ENCODE measurements at places on chromosomes 11 and 22.

DNA sequence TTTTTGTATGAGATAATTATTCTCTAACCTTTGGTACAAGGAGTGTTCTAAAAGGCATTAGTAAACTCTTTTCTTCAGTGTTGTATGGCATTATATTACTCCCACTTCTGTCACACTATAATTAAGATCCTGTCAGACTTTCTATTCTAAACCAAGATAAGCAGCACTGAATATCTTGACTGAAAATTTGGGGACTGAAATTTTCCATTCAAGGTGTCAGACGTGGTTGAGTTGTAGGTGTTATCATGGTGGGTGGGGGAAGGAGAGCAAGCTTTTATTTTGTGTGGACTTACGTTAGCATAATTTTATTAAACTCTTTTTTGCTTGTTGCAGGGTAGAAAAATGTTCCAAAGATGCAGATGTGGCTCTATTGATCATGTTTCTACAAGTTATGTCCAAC, 22.9 kb downstream of the MUC15 start:
- no peak for DNase-seq

DNA sequence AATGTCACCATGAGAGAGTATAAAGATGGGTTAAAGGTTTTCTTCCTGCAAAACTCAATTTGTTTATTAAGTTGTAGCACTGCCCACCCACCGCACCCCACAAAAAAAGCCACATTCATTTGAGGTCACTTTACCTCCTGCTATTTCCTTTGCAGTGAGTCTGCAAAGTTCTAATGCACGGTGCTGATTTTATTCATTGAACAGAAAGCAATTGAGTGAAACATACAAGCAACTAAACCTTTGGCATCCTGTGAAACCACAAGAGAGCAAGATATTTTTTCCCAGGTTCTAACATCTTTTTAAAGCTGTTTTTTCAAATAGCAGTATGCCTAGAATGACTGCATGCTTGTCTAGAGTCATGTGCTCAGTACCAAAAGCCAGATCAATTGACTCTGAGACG, 39.0 kb downstream of the RRAS2 start:
- no peak for DNase-seq

GRCh38 chr11:19107125-19107524, 9.8 kb upstream of the ZDHHC13 start:
- no peak for DNase-seq

- no peak for DNase-seq
Measured at GRCh38 chr11:34619062-34619516, 1.8 kb upstream of the EHF start.

DNA sequence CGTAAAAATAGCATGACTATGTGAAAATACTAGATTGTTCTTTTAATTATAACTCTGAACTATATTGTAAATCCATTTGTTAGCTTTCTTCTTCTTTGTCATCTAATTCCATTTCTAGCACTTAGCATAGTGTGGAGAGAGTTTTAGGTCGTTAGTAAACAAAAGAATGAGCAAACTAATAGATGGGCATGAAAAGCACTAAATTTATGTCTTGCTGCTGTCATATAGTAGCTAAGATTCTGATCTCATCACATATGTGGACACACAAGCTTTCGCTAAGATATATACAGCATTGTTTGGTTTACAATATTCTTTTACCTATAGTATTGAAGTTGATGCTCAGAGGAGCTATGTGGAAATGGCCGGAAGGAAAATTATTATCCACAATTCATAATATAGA, 370.5 kb downstream of the CNTN5 start:
- DNase-seq: no peak

- no peak for DNase-seq
Measured at GRCh38 chr11:94066901-94067429, 45.8 kb downstream of the HEPHL1 start.

DNA sequence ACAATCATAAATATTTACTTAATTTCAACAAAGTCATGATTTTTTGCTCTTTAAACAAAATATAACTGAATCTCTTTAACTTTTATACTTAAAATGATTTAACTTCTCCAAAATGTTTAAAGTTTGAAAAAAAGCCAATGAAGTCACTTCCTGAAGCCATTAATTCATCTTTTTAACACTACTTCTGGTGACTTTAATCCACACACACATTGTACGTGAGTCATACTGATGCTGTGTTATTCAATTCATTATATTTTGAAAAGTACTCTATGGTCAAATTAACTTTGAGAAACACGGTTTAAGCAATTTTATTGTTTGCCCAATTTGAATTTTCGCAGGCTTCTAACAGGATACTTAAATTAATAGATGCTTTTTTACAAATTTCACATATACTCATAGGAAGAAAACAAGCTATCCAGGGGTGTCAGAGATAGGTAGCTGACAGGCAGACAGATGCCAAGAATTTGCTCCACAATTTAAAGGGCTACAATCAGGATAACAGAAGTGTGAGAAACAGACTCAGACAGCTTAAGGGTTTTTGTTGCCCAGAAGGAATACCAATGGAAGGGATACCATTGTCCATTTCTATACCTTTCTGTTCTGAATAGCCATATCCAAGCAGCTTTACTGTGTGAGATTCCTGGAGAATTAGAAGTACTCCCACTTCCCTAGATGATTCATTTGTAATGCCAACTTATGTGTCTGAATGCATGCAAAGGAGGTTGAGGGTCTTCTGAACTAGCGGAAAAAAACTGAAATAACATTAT, 118.4 kb downstream of the RBFOX2 start:
- DNase-seq: no peak

DNA sequence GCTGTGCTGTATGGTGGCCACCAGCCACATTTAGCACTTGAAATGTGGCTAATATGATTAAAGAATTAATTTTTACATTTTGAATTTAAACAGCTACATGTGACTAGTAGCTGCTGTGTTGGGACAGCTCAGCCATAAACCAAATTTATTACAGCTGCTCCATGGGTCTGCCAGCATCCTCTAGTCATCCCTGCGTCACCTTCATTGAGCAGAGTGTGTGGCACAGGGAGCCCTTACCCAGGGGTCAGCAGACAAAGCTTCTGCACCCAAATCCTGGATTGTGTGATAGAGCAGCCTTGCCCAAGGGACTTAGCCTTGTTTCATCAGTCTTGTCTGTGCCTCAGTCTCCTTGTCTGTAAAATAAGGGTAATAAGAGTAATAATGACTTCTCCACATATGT, 19.4 kb upstream of the ACCSL start:
- no peak for DNase-seq

DNA sequence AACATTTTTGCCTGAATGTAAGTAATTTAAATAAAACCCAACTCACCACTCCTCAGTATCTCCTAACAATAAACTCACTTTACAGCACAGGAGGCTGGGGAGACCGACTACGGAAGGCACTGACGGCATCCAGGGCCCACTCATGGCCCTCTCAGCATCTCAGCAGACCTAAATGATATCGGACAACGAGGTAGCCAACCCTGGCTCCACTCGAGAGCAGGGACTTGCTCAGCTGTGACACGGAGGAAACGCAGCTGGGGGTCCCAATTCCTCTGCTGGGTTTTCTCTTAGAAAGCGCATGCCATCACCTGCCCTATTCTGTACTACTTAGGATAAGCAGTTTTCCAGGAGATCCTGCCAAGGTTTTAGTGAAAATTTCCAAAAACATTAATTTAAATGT, 109.1 kb upstream of the BID start:
- DNase-seq: no peak

DNA sequence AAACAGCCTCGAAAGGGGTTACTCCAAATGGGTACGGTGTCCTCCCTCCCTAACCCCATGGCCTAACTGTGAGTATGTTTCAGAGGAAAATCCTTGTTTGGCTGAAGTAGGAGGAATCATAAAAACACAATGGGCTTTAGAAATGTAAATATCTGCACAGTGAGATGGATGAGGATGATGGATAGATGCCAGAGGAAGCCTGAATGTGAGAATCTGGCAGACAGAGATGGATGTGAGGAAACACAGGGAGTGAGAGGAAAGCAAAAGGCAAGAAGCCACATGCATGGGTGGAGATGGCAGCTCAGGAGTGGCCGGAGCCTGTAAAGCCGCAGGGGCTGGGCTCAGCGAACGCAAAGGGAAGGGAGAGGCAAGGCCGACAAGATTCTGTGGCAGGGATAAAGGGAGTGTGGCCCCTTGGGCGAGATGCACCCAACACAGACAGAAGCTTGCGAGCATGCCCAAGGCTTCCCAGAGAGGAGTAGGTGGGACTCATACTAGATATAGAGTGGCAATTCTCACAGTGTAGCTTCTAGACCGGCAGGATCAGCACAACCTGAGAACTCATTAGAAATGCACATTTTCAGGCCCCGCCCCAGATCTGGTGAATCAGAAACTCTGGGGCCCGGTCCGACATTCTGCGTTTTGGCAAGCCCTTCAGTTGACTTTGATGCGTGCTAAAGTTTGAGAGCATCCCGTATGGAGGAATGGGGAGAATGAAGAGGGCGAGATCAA, 237.3 kb upstream of the CADM1 start:
- peak; percentile 57 for DNase-seq

DNA sequence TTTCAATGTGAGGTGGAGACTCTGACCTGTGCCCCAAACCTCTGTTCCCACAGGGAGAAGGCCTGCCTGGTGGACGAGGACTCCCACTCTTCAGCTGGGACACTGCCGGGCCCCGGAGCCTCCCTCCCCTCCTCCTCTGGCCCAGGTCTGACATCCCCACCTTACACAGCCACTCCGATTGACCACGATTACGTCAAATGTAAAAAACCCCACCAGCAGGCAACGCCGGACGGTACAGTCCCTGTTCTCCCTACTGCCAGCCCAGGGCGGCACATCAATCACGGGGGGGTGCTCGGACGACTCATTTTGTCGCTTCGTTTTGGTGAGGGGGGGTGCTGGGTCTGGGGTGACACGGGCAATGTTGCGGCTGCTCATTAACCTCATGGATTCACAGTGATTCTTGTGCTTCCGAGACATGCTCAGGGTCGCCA, 83.3 kb upstream of the SUSD2 start:
- DNase-seq: no peak

DNA sequence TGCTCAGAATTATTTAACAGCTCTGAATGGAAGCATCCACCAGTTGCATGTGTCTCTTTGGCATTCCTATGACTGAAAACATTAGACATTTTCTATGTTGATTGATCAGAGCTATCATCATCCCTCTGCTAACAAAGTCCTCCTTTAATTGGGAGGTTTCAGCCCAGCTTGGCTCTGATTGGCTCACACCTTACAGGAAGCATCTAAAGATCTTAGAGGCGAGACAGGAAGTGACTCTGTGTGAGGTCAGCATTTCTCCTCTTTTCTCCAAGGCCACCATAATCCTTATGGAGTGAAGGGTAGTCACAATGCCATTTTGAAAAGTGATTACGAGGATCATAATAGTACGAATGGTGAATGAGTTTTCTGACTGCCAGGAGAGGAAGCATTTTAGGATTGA, 260.8 kb downstream of the MIAT start:
- no peak for DNase-seq

DNA sequence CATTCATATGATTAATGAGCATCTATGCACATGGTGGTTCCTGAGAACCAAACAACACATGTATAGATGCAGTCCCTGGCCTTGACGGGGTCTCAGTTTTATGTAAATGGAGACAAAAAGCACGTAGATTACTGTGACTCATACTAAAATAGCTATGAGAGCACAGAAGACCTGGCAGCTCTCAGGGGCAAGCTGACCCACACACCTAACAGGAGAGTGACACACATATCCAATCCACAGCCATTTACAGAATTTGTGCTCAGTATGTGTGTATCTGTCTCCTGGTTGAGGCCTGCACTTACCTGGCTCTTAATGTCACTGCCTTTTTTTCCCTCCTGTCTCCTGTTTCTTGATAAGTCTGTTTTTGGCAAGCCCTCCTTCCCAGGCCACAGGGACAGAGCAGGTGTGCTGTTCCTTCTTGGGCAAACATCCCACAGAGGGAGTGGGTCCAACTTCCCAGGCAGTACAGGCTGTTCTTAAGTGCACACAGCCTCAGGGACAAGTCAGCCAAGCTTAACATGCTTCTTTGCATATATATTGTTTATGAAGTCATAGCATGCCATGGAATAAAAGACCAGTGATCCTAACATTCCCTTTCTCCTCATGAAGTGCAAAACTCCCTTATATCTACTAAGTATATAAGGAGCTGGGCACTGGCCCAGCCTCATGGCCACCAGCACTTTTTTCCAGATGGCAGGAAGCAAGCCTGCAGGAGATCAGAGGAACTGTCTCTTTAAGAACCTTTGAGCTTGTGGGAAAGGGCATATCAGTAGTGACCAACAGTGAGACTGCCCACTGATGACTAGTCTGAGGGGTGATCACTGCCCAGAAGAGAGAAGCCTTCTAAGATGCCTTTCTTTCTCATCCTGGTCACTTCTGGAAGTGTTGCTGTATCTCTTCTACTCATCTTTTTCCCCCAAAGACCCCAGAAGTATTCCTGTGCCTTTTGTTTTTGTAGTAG, 124.7 kb upstream of the CCDC90B start:
- no peak for DNase-seq

GRCh38 chr22:29732883-29733282, 13.1 kb downstream of the CABP7 start:
- DNase-seq: no peak

- DNase-seq: no peak
Measured at GRCh38 chr22:24214467-24215285, 30.2 kb downstream of the GGT5 start.

GRCh38 chr22:27880778-27881394, 38.2 kb downstream of the PITPNB start:
- DNase-seq: peak; percentile 50

DNA sequence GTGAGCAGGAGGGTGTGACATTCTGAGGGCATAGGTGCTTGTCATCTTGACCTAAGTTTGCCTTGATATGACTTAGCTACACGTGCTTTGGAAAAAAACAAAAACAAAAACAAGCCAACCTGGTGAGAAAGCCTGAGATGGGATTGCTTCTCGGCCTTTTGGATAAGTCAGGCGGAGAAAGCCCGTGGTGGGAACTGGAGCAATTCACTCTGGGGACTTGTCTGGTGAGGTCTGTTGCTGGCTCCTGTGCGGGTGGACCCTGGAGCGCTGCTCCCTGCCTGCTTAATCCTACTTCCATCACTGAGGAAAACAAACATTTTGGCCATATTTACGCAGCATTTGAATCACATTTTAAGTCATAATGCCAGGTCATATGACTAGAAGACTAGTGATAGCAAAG, 100.3 kb downstream of the SNX19 start:
- no peak for DNase-seq

DNA sequence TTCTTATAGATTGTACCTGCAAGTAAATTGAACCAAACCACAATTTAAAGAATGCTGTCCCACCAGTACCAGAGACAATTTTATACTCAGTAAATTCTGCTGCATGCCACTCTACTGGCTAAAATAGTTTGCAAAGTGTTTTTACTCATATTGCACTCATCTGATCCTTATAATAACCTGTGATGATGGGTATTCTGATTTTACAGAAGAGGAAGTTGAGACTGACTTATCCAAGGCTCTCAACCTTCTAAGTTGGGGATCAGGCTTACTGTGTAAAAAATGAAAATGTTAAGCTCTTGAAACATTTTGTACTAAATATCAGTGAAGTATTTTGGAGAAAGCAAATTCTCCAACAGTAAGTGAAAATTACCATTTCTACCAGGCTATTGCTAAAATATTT, 37.9 kb downstream of the RNF169 start:
- DNase-seq: no peak

DNA sequence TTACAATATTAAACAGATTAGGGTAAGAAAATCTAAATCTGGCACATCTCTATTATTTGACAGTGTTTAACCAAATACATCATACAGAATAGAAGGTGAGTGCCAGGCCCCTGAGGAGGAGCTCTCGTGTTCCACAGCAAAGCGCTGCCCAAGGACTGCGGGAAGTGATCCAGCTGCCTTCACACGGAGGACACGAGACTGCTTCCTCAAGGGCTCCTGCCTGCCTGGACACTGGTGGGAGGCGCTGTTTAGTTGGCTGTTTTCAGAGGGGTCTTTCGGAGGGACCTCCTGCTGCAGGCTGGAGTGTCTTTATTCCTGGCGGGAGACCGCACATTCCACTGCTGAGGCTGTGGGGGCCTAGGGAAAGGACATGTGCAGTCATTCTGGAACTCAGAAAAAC, 71.1 kb downstream of the NCAPD3 start:
- DNase-seq: no peak
